ENCODE measurements at places on chromosomes 2 and 18.

DNA sequence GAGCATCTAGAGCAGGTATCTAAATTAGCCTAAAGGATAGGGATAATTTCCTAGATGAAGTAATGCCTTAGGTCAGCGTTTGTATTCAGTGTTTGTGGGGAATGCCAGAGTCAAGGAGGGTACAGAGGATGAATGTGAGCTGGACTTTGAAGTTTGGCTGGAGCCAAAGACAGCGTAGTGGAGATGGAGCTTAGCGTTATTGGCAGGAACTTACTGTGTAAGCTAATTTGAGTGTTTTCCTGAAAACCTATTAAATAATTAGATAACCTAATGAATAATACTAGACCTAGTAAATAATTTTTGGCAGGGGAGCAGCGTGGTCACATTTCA is 4.2 kb downstream of the RNF138 start:
- DNase-seq: no peak

DNA sequence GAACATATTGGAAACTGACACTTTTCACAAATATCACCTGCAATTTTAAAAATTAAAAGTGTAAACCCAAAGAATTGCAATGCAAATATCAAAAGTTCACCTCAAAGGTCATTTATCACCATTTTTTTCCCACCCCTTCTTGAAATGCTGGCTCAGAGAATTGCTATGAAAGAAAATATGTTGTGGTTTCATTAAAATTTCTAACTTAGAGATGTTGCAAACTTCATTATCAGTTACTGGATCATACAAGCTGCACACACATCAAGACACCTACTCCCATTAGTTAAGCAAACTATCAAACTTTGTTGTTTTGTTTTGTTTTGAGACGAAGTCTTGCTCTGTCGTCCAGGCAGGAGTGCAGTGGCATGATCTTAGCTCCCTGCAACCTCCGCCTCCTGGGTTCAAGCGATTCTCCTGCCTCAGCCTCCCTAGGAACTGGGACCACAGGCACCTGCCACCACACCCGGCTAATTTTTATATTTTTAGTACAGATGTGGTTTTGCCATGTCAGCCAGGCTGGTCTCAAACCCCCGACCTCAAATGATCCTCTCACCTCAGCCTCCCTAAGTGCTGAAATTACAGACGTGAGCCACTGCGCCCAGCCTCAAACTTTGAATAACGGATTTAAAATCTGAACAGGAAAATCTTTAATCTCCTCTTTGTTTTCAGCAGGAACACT is 37.0 kb downstream of the STK39 start:
- DNase-seq: no peak

- no peak for DNase-seq
Observed at GRCh38 chr2:30883184-30883583, 75.9 kb upstream of the CAPN13 start.

DNA sequence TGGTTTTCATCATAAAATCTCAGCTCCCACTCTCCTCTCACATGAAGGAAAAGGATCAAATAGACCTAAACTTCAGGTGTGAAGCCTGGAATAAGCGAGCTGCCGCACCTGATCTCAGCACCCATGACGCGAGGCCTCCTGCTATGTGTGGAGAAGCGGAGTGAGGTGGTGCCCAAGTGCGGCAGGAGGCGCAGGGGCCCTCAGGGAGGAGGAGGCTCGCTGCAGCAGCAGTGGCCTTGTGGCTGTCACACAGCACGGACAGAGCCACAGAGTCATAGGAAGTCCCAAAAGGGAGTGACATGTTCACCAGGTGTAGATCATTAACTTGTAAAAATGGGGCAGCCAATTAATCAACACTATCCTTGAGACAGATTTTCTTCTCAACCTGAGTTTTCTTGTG is 9.1 kb downstream of the SCLY start:
- no peak for DNase-seq

DNA sequence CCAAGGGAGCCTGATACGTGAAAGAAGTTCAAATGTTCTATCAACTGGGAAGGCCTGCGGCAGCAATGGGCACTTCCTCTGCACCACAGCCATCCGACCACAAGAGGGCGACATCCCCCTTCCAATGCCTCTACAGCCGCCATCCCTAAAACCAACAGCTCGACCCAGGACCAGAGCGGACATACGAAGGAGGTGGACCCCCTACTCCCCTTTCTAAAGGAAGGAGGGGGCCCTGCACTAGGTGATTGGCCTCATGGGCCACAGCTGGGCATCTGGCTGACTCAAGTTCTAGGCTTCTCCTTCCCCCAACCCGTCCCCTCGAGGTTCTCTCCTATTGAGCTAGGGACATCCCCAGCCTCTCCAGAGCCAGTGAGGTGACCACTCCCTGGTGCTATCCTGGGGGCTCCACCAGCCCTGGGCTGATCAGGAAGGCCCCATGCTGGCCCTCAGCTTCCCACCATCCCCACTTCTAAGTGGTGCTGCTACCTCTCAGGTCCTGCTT is 217.2 kb downstream of the TNS1 start:
- DNase-seq: peak; percentile 85

- no peak for DNase-seq
Observed at GRCh38 chr2:101446869-101447268, 28.0 kb downstream of the RFX8 start.

GRCh38 chr2:96684883-96685576 is 42.5 kb downstream of the FER1L5 start:
- no peak for DNase-seq

GRCh38 chr2:58291726-58292438 is 50.8 kb upstream of the FANCL start:
- DNase-seq: no peak

DNA sequence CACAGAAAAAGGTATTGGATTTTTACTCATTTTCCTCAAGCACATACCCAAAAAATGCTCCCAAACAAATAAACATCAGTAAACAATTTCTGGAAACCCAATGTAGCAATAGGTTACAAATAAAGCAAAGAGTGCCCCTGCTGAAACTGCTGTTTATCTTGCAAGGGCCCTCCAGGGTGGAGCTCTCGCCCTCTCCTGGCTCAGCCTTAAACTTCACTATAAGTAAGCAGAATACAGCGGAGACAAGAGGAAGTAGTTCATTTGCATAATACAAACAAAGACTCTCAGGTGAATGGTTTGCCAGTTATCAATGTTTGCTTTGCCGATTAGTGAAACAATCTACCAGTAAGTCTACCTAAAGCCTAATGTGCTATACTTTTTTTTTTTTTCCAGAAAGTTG is 437.6 kb downstream of the DLGAP1 start:
- DNase-seq: peak; percentile 87

- DNase-seq: no peak
Observed at GRCh38 chr2:38093527-38094165, 17.7 kb upstream of the CYP1B1 start.

DNA sequence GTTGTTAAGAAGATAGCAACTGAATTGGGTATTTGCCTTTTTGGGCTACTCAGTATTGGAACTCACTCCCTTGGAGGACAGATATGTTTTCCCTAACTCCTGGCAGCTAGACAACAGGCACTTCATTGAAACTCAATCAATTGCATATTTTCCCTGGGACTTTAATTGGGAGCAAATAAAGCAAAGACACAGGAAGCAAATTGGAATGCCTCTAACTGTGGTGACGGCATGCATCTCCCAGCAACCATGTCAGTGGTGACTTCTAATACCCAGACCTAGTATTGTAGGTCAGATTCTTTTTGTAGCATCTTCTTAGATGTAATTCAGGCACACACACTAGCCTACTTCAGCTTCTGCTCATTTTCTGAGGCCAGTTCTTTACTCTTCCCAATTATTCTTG is 164.2 kb upstream of the SETBP1 start:
- no peak for DNase-seq

- no peak for DNase-seq
Observed at GRCh38 chr2:220370764-220371163, 743.3 kb downstream of the SLC4A3 start.

DNA sequence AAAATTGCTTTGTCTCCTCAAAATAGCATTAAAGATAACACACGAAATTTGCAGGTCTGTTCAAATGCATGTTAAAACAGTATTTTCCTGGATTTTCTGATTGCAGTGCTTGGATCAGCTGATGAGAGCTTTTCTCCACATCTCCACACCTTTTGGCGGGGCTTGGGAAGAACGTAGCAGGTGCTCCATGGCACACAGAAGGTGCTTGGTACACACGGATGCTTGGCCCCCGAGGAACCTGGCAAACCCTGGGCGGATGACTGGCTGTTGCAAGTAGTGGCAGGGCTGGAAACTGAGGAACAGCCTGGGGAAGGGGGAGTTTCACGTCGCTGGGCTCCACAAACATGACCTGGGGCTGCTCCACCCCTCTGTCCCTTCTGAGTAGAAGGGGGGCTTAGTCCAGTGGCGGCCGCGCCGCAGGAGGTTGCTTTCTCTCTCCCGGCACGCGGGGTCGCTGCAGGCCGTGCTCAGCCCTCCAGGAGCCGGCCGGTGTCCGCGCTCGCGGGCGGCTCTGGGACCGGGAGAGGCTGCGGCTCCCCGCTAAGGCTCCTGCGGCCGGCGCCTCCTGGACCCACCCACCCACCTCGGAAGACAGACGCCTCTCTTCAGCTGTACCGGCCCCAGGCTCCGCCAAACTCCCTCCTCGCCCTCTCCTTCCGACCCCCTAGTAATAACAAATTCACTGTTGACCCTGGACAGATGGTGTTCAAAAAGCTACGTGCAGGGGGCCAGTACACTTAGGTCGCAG is 69.3 kb downstream of the MARCO start:
- DNase-seq: peak; percentile 88

GRCh38 chr2:100143286-100143685 is 896 bp upstream of the AFF3 start:
- DNase-seq: no peak

- no peak for DNase-seq
Observed at GRCh38 chr2:236229186-236229585, 35.0 kb downstream of the ASB18 start.

- no peak for DNase-seq
Observed at GRCh38 chr18:13471198-13471845, 252.8 kb downstream of the LDLRAD4 start.

DNA sequence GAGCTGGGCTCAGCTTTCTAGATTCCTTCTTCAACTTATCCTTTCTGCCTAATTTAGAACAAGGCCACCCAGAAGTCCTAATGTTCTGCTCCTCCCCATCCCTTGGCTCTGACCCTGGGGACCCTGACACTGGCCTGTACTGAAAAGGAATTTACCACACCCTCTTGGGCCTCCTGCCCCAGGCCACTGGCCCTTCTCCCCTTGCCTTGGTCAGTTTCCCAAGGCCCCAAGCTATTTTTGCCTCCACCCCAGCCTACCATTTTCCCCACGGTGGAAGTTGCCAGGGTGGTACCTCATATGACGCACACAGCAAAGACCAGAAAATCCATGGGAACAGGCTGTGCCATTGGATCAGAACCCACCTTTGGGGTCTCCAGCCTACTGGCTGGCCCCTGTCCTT is 72.1 kb downstream of the ZBTB7C start:
- DNase-seq: no peak

- no peak for DNase-seq
Observed at GRCh38 chr2:109295781-109296117, 166.7 kb downstream of the SH3RF3 start.

DNA sequence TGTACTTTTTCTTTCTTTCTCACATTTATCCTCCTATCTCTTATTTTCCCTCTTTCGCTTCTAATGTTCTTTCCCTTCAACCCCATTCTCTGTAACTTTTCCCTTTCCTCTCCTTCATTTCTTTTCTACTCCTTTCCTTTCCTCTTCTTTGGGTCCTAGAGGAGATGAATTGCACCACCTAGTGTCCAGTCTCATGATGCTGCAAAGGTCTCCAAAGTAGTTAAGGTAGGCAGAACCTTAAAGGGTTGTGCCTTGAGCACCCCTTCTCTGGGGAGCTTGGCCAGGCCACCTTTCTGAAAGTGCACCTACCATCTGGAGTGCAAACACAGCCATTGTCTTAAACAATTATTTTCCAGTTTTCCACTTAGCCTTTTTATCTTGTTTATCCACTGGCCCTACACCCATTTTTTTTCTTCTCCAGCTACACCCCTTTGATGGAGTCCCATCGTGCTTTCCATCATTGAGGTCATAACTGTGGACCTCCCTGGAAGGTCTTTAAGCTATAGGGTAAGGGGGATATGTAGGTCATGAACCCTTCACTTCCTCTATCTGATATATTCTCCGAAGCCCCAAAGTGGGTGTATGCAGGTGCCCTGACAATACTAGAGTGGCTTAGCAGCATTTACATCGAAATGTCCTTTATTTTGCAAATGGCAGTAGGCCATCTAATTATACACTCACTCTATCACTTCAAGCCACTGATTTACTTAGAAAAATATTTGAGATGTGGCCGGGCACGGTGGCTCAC is 155.9 kb downstream of the ESCO1 start:
- peak; percentile 85 for DNase-seq

- DNase-seq: no peak
Observed at GRCh38 chr2:29786361-29786760, 135.0 kb downstream of the ALK start.

- no peak for DNase-seq
Observed at GRCh38 chr18:62357079-62357719, 32.1 kb downstream of the TNFRSF11A start.

- no peak for DNase-seq
Observed at GRCh38 chr18:74892066-74892627, 294.5 kb downstream of the ZNF407 start.

DNA sequence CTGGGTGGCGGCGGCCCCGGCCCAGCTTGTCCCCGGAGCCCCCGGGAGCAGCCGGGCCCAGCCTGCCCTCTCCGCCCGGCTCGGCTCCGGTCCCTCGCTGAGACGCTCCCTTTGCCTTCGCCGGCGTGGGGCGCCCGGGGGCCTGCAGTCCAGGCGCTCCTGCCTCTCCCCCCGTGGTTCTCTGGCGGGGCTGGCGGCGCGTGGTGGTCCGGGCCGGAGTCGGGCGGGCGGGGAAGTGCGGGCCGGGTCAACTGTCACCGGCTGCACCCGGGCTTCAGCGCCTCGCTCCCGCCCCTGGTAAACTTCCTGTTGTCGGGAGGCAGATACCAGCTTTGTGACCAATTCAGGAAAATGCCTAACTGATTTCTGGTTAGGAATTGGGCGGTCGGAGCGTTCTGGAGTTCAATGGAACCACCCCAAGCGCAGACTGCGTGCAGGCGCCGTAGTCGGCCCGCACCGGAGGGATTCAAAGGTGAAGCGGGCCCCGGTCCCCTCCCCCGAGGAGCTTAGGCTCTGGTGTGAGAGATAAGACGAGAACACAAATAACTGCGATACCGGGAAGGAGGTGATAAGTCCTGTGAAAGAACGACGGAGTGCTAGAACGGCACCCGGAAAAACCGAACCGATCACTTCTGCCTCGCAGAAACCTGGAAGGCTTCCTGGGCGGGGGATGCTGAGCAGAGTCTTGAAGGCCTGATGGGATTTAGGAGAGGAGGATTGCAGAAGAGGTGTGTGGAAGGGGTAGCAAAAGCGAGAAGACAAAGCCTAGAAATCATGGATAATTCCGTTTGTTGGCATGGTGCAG is 891 bp downstream of the CAB39 start:
- peak; percentile 54 for DNase-seq

DNA sequence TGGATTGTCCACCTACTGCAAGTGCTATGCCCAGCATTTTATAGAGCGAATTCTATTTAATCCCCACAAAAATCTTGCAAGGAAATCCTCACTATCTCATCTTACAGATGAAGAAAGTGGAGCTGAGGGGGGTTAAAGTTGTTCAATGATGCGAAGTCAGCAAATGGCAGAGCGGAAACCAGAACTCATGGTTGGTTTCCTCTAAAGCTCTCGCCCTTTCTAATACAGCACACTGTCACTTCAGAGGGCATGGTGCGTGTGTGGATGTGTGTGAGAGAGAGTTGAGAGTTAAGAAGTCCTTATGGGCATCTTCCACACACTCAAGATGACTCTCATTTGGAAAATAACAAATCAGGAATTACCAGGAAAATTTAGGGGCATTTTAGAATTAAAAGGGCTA is 78.4 kb downstream of the TGFA start:
- DNase-seq: no peak

- no peak for DNase-seq
Observed at GRCh38 chr18:48450685-48451084, 41.5 kb upstream of the ZBTB7C start.

- no peak for DNase-seq
Observed at GRCh38 chr2:233413046-233413445, 58.8 kb downstream of the DGKD start.

Measured in GM23338 (cell line).